Suppressor macrophage treated with lipopolysaccharide for 1 hour (primary cell): ENCODE measurements at places on chromosomes 1 and 21.

DNA sequence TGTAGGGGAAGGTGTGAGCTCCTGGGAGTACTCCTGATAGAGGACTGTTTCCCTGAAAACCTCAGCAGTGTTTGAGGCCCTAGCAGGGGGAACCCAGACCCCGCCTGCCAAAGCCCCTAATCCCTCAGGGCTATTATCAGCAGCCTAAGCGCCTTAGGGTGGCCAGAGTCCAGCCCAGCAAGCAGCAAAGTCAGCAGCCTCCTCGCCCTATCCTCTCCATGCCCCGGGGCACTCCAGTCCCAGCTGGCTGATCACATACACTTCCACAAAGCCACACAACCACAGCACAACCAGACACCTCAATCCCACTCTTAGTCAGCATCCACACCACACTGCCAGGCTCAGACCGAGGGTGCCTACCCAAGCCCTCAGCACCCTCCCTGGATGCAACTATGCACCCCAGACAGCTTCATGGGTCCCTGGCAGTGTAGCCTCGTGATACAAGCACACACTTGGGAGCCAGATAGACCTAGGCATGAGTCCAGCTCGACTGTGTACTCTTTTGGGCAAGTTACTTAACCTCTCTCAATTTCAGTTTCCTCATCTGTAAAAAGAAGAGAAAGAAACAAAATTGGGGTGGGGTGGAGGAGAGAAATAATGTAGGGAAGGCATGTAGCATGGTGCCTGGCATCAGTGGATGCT is 7.1 kb downstream of the IGSF9 start:
- DNase-seq: peak; percentile 28

GRCh38 chr1:35554266-35555211 is 2.7 kb downstream of the KIAA0319L start:
- DNase-seq: no peak

DNA sequence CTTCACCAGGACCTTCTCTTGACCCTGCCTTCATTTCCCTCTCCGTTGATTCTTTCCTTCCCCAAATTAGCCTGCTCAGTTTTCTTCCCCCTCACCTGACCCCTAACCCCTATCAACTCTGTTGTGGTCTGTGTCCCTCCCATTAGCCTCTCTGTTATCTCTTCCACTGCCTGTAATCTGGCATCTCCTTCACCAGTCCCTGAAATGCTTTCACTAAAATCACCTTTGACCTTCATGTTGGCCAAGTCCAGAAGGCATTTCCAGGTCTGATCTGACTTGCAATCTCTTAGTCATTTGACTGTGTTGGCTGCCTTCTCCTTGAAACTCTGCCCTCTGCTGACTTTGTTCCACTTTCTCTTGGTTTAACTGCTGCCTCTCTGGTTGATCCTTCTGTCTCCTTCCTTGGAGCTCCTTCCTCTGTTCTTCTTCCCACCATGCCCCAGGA is 28.2 kb downstream of the ATP8B2 start:
- peak; percentile 87 for DNase-seq

GRCh38 chr1:76500116-76500515 is 367.2 kb upstream of the ST6GALNAC5 start:
- no peak for DNase-seq

GRCh38 chr1:212402666-212403321 is 11.9 kb downstream of the PACC1 start:
- peak; percentile 62 for DNase-seq

- peak; percentile 97 for DNase-seq
Measured at GRCh38 chr1:37807555-37808368, at the start of the genes C1orf122 and YRDC. Gene C1orf122 (plus strand): TSS chr1:37807790. CDS start chr1:37808405, 615 bp downstream. Gene YRDC (minus strand): TSS chr1:37808208. CDS start chr1:37808180, 28 bp downstream.

GRCh38 chr21:35859677-35860076 is 200.6 kb downstream of the SETD4 start:
- peak; percentile 18 for DNase-seq

DNA sequence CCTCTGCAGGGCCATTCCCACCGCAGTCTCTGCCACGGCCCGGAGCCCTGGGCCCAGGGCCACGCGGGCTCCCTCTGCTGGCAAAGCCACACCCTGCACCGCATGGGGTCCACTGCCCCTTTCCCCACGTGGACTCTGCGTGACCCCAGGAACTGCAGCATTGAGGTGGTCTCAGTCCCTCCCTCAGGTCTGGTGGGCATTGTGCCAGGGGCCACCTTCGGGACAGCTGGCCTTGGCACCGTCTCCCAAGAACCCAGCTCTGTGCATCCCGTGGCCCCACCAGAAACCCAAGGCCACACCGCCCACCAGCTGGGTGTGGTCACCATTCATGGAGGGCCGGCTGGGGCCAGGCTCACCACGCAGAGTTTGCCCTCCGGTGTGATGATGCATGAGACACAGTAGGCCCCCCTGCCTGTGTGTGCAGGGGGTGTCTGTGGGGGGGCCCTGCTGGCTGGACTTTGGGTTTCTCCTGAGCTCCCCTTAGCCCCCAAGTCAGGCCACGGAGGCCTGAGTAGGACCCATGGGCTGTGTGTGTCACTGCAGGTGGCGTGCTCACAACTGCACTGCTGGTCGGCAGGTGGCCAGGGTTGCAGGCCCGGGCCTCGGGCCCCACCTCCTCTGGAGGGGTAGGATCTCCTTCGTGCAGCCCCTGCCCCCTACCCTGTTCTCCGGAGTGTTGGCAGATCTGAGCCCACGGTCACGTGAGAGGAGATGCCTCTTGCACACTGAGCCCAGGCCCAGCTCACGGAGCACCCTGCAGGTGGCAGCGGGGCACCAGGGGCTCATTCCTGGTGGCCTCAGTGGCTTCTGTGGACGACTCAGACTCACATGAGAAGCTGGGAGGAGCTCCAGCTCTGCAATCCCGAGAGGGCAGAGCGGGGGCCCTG is 5.8 kb downstream of the VWA1 start:
- peak; percentile 87 for DNase-seq

DNA sequence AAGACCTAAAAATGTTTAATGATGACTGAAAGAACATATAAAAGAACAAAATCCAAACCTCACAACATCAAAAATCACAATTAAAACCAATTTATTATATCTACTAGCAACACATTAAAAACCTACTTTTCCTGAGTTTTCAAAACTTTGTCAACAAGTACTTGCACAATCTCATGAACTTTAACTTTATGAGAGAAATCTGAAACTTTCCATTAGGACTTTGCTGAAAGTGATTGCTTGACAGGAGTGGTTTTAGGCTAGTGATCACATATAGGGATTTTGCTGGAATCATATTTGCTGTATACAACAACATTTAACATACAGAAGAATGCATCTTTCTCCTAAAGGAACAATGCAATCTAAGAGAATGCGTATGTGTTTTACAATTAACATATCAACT is 13.2 kb downstream of the HNRNPR start:
- DNase-seq: no peak

DNA sequence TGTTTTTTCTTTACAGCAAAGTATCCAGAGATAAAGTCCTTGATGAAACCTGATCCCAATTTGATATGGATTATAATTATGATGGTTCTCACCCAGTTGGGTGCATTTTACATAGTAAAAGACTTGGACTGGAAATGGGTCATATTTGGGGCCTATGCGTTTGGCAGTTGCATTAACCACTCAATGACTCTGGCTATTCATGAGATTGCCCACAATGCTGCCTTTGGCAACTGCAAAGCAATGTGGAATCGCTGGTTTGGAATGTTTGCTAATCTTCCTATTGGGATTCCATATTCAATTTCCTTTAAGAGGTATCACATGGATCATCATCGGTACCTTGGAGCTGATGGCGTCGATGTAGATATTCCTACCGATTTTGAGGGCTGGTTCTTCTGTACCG is 6.5 kb downstream of the DEGS1 start:
- DNase-seq: no peak

- DNase-seq: no peak
Measured at GRCh38 chr1:187949567-187949966, 1120.8 kb downstream of the PLA2G4A start.

- DNase-seq: peak; percentile 36
Measured at GRCh38 chr1:160671603-160672517, 25.0 kb upstream of the SLAMF1 start.

- DNase-seq: no peak
Measured at GRCh38 chr1:31607360-31607759, 10.1 kb upstream of the HCRTR1 start.

GRCh38 chr1:172566196-172566997 is 33.4 kb downstream of the SUCO start:
- DNase-seq: no peak

DNA sequence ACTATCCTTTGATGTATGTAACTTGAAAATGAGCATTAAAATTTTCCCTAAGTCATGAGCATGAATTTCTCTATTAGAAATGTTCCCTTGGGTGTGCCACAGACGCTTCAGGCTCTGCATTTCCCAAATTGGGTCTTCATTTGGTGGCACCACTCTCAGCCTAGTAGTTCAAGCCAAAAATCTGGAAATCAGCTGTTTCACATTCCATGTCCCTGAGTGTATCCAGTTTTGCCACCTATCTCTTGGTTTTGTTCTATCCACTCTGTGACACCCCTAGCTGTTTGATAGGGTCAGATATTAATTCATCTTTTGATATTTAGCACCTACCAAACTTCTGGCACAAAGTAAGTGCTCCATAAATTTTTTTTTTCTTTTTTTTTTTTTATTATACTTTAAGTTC is 89.5 kb upstream of the DPH5 start:
- DNase-seq: no peak

DNA sequence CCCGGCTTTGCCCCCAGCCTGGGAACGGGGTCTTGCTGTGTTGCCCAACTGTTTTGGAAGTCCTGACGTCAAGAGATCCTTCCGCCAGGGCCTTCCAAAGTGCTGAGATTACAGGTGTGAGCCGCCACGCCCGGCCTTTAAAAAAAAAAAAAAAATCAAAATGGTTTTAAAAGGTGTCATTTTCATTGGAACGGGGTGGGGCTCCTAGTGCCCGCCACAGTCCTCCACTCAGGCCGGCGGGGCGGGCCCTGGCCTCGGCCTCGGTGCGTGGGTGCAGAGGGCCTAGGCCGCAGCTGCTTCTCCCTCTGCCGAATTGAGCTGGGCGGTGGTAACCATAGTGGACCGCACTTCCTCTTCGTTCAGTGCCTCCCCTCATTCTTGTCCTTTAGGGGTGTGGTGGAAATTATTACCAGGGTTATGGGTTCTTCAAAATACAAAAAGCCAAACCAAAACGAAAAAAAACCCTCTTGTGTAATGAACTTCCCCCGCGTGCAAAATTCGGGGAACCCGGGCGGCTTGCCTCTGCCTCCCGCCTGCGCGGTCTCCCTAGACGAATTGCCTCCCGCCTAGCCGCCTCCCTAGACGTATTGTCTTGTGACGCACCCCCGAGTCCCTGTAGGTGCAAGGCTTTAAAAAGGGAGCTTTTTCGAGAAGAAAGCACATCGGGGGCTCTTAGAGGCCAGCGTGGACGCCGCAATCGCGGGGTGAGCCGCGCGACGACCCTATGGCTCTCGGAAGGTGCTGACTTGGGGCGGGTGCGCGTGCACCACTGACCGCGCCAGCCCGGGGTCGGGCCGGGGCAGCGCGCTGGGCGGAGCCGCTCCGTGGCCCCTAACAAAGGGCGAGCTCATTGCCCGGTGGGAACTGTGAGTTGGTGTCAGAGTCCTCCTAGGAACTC is 10.5 kb upstream of the SPEN start:
- DNase-seq: peak; percentile 97

DNA sequence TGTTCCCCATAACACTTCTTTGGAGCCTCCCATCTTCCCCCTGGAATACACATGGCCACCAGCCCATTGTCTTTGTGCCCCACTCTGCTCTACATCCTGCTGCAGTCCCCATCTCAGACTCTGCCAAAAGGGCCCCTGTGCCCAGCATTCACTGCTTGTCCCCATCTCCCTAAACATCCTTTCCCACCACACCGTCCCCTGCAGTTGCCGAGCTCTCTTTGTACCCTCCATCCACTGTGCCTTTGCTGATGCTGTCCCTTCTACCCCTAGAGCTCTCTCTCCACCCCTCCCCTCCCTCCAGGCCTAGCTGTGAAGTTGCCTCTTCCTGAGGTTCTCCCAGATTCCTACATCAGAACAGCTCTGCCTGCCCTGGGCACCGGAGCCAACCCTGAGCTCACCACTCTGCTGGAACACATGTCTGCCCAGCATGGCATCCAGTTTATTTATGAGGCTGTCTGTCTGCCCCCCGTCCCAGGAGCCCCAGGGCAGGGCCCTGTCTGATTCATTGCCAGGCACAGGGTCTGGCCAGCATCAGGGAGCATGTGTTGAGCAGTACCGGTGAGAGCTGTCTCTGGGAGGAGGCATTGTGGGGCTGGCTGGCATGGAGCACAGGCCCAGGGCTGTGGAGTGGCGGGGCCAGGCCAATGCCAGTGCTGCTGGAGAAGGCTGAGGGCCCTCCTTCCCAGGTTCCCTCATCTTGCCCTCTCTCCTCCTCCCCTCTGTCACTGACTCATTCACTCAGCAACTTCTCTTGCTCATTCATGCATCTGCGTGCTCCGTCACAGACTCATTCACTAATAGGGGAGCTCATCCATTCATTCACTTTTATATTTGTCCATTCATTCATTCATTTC is 28.8 kb downstream of the EDN2 start:
- no peak for DNase-seq

DNA sequence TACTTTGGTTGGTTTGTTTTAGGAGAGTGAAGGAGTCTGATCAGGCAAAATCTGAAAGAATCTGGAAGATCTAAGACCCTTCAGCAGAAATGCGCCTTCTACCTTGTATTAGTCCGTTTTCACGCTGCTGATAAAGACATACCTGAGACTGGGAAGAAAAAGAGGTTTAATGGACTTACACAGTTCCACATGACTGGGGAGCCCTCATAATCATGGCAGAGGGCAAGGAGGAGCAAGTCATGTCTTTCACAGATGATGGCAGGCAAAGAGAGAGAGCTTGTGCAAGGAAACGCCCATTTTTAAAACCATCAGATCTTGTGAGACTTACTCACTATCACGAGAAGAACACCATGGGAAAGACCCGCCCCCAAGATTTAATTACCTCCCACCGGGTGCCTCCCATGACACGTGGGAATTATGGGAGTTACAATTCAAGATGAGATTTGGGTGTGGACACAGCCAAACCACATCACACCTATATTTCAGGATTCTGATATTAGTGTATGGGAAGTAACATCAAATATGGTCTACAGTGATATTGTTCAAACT is 99.3 kb downstream of the GLUL start:
- DNase-seq: no peak

- DNase-seq: no peak
Measured at GRCh38 chr21:28614791-28615190, 377.9 kb downstream of the LTN1 start.
